ENCODE measurements at places on chromosomes 16 and 17.

DNA sequence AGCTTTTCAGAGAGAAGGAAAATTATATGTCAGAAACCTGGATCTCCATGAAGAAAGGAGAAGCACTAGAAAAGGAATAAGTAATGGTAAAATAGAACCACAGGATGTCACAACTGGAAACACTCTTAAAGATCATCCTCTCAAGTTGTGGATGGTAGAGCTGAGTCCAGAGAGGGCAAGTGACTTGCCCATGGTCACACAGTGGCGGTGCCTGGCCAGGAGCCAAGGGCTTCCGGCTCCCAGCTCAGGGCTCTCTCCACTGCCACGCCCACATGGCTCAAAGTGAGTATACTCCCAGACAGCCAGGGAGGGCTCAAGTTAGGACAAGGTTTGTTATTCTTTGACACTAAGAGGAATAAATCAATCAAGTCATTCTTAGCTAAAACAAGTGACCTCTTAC is 159.8 kb downstream of the COPRS start:
- no peak for DNase-seq

DNA sequence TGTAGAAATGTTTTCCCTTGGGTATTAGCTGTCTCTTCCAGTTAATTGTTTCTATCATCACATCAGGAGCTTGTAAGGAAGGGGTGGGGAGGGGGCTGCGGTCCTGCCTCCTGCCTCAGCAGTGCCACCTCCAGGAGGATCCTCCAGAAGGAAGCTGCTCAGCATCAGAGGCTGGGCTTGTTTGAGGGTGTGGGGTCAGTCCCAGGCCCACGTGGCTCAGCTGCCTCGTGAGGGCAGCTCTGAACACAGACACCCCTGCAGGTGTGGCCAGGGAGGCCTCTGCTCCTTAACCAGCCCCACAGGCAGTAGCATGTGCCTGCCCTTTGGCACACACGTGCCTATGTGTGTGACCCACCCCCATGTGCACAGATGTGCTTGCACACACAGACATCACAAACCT is 46.3 kb downstream of the MRM1 start:
- no peak for DNase-seq

GRCh38 chr16:87017371-87018012 is 299.7 kb downstream of the C16orf95 start:
- DNase-seq, result no peak

DNA sequence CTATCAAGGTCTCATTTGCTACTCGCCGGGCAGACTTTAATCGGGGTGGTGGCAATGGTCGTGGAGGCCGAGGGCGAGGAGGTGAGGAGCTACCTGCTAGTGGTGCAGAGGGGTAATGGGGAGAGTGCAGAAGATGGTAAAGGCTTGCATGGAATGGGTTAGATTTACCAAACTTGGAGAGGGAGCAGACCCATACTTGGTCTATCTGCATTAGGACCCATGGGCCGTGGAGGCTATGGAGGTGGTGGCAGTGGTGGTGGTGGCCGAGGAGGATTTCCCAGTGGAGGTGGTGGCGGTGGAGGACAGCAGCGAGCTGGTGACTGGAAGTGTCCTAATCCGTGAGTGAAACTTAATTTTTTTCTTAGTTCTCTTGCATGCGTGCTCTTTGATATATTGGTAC is 10.1 kb downstream of the FUS start:
- no peak for DNase-seq

GRCh38 chr17:64775701-64776570 is 113.8 kb upstream of the SMURF2 start:
- no peak for DNase-seq
